T-helper 17 cell (primary cell): ENCODE measurements at places on chromosomes 3 and 15. TPM values are rescaled to one million over a fixed set of nuclear protein-coding genes. Genes with fewer than 3 reads are reported as not detected.

GRCh38 chr15:77097248-77097721 lies 26.4 kb upstream of the TSPAN3 start:
- DNase-seq = no peak

DNA sequence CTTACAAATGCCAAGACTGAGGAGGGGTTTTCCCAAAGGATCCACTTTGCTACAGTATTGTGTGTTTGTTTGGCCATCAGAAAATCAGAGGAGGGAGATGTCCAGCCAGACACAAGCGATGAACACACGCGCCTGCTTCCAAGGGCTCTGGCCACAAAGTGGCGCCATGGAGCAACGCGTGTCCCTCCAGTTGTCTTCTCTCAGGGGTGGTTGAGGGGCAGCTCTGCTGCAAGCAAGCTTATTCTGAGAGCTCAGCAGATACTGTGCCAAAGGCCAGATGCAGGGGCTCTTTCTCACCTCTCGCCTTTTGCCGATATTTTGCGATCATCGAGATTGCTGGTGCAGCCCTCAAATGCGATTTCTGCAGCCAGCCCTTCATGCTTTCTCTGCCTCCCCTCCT lies 88.9 kb upstream of the OSBPL11 start:
- no peak for DNase-seq

- no peak for DNase-seq
Measured at GRCh38 chr15:86362555-86362954, 282.9 kb downstream of the AGBL1 start.

- DNase-seq = no peak
Measured at GRCh38 chr15:63052077-63052841, 9.7 kb downstream of the TPM1 start.

GRCh38 chr3:36817806-36818533 lies 53.6 kb upstream of the DCLK3 start:
- DNase-seq = no peak

GRCh38 chr3:115279939-115280338 lies 132.9 kb upstream of the ZBTB20 start:
- no peak for DNase-seq

- DNase-seq = peak; percentile 47
Measured at GRCh38 chr15:85667491-85668424, 127.0 kb downstream of the KLHL25 start.

- no peak for DNase-seq
Measured at GRCh38 chr15:29822100-29822683, at the start of gene TJP1. Gene TJP1 (minus strand): TSS chr15:29822468. CDS start chr15:29822028, 440 bp downstream.

- no peak for DNase-seq
Measured at GRCh38 chr3:181752202-181752671, 40.5 kb downstream of the SOX2 start.

Gene ADAMTSL3
- total RNA-seq = not detected

- DNase-seq = no peak
Measured at GRCh38 chr15:68504681-68505170, 72.8 kb upstream of the ITGA11 start.

Gene HTR3E
- not detected for total RNA-seq

DNA sequence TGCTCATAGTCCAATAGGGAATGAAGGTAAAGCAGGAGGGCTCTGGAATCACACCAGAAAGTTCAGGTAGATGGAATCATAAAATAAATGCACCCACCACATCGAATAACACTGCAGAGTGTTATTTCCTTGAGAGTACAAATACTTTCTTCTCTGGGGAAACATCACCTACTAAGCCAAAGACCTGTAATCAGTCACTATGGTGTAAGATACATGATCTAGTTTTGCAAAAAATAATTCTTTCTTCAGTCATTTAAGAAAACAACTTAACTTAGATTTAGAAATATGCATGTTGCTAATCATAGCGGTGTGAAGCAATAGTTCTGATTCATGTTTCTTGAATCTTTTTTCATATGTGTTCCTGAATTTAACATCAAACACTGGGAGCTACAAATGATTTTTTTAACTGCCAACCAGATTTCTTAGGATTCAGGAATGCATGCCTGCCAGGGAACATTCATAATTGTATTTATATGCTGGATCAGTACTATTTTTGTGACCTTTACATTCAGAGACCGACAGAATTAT lies 40.2 kb upstream of the MEIS2 start:
- DNase-seq = no peak

Gene ZCWPW2
- total RNA-seq = 0.30 TPM

Gene LEKR1
- 2.8 TPM for total RNA-seq

DNA sequence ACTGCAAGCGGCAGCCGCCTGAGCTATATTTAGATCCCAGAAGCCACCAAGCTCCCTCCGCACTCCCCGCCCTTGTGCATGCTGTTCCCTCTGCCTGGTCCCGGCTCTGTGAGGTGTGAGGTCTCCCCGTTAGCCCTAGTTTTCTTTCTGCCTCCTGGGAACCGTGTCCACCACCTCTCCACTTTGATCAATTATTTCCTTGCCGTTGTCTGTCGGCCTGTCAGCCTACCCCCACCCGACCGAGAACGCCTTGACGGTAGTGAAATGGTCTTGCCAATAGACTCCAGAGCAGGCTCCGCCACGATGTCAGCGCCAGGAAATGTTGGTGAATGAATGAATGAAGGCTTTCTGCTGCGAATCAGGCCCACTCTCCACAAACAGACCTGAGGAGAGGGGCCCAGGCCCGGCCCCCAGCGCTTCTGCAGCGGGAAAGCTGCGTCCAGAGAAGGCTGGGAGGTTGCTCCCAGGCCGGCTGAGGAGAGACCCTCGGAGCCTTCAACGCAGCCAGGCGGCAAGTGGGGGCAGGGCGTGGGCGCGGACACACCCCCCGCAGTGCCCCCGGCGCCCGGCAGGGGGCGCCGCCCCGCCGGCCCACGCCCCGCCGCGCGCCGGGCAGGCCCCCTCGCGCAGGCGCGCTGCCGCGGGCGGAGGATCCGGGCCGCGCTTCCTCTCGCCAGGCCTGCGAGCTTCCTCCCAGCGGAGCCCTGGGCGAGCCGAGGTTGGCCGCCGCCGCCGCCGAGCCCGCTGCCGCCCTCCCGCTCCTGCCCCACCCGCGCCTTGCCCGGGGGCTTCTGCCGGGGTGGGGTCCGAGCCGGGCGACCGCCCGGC lies at the start of gene CSK:
TSS of gene CSK (plus strand) at position 650 of the 828 bp plus-strand sequence. CDS start 16,218 bp downstream, outside the sequence.
- DNase-seq = peak; percentile 80

- DNase-seq = no peak
Measured at GRCh38 chr3:170732660-170733245, 137.2 kb downstream of the RPL22L1 start.

GRCh38 chr3:132174500-132174899 lies 139.7 kb upstream of the CPNE4 start:
- DNase-seq = no peak

GRCh38 chr3:56914646-56915045 lies 112.9 kb upstream of the ARHGEF3 start:
- no peak for DNase-seq

Gene DGKG
- 1.9 TPM for total RNA-seq

Gene ABHD17C
- total RNA-seq = 2.0 TPM

DNA sequence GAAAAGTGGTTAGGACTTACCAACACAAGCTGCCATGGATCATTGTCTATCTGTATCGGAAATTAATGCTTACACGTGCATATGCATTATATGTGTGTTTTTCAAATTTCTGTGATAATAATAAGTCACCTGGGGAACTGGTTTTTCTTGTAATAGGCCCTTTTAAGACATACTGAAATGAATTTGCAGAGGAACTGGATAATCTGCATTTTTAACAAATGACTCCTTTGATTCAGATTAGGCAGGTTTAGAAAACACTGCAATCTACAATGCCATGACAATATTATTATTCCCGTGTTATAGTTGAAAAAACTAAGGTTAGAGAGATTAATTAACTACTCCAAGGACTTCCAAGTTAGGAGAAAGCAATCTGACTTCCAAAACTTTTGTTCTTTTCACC lies 23.4 kb downstream of the STRIT1 start:
- no peak for DNase-seq

Gene CD276
- total RNA-seq = not detected

GRCh38 chr3:116425126-116425525 lies 20.2 kb downstream of the LSAMP start:
- no peak for DNase-seq

Gene PLAAT1
- 3.8 TPM for total RNA-seq

GRCh38 chr3:44338828-44339127 lies 212 bp downstream of the TCAIM start:
- no peak for DNase-seq

- DNase-seq = no peak
Measured at GRCh38 chr3:36595511-36595910, 168.8 kb downstream of the DCLK3 start.

Gene STRC
- 1.8 TPM for total RNA-seq

DNA sequence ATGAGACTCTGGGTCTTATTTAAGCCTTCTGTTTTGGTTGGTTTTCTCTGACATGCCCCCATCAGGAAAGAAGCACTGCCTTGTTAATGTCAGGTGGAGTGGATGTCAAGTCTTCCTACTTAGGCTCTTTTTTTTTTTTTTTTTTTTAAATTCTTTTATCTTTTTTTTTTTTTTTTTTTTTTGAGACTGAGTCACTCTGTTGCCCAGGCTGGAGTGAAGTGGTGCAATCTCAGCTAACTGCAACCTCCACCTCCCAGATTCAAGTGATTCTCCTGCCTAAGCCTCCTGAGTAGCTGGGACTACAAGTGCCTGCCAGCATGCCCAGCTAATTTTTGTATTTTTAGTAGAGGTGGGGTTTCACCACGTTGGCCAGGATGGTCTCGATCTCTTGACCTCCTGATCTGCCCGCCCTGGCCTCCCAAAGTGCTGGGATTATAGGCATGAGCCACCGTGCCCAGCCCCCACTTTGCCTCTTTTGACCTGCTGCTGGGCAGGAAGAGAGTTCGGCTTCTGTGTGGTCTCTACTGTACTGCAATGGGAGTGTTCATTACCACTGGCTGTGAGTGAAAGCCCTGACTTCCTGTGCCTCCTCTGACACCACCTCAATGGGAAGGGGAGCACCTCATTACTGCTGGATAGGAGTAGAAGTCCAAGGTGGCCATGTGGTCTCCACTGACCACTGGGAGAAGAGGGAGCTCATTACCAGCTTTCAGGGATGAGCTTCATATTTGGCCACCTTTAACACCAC lies 10.9 kb downstream of the CTDSPL start:
- no peak for DNase-seq

GRCh38 chr3:120274739-120275167 lies 10.3 kb downstream of the GPR156 start:
- no peak for DNase-seq

DNA sequence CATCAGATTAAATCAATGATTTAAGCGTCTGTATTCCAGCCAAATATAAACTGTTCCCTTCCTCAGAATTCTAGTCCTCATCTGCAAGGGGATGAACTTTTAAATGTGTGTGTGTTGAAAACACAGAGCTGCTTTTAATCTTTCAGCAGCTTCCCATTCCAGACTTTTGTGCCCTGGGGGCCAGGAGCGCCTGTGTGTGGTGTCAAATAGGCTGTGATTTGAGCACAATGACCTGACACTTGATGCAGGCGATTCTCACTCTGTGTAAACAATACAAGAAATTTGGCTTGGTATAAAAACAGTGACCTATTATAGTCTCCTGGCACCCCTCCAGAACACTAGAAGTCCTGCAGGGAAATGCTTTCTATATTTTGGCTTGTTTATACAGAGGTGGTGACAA lies 274.6 kb upstream of the ROPN1 start:
- DNase-seq = no peak

DNA sequence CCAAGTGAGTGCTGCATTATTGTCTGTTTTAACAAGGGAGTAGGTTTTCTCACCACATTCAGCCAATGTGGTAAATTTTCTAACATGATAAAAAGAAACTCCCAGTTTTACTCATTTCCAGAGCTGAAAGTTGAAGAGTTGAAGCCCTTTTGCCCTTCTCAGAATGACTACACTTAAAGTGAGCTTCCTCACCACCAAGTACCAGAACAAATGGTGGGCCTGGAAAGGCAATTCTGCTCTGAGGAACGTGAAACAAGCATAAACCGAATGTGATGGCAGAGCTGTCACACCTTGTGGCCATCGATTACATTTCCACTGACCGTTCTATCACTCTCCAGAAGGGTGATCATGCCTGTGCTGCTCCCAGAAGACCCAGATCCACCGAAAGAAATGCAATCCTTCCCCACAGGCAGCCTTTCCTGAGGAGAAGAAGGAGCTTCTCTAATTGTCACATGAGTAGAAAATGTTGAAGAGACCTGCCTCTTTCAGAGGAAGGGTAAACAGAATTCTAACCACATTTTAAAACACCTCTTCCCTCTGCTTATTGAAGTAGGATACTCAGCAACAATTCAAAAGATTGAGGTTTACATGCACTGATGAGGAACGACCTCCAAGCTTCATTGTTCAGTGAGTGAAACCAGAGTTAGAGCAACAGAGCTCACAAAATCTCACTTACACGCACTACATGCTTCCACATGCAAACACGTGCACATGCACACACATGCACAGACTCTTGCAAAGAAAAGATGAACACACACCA lies 21.4 kb upstream of the CCR9 start:
- no peak for DNase-seq
